IgD-negative memory B cell (primary cell): ENCODE measurements at places on chromosomes 7 and 10. TPM values are rescaled to one million over a fixed set of nuclear protein-coding genes. Genes with fewer than 3 reads are reported as not detected.

MGAM2 gene
- not detected for polyA plus RNA-seq

SHTN1 gene
- polyA plus RNA-seq, result 0.04 TPM

PON1 gene
- not detected for polyA plus RNA-seq

C10orf62 gene
- polyA plus RNA-seq, result not detected

ELN gene
- not detected for polyA plus RNA-seq

ZNF488 gene
- not detected for polyA plus RNA-seq

TBRG4 gene
- polyA plus RNA-seq, result 50.5 TPM

PRKCQ gene
- 1.7 TPM for polyA plus RNA-seq

PILRA gene
- 2.3 TPM for polyA plus RNA-seq

PRPS1L1 gene
- not detected for polyA plus RNA-seq

KIAA1217 gene
- not detected for polyA plus RNA-seq

CDK1 gene
- polyA plus RNA-seq, result 0.46 TPM

PAPSS2 gene
- polyA plus RNA-seq, result 0.13 TPM

CDNF gene
- 1.1 TPM for polyA plus RNA-seq

PAX4 gene
- polyA plus RNA-seq, result not detected

SPDYE5 gene
- 0.24 TPM for polyA plus RNA-seq

IFIT1 gene
- polyA plus RNA-seq, result 8.5 TPM
